ENCODE measurements at places on chromosomes 12 and 14.

DNA sequence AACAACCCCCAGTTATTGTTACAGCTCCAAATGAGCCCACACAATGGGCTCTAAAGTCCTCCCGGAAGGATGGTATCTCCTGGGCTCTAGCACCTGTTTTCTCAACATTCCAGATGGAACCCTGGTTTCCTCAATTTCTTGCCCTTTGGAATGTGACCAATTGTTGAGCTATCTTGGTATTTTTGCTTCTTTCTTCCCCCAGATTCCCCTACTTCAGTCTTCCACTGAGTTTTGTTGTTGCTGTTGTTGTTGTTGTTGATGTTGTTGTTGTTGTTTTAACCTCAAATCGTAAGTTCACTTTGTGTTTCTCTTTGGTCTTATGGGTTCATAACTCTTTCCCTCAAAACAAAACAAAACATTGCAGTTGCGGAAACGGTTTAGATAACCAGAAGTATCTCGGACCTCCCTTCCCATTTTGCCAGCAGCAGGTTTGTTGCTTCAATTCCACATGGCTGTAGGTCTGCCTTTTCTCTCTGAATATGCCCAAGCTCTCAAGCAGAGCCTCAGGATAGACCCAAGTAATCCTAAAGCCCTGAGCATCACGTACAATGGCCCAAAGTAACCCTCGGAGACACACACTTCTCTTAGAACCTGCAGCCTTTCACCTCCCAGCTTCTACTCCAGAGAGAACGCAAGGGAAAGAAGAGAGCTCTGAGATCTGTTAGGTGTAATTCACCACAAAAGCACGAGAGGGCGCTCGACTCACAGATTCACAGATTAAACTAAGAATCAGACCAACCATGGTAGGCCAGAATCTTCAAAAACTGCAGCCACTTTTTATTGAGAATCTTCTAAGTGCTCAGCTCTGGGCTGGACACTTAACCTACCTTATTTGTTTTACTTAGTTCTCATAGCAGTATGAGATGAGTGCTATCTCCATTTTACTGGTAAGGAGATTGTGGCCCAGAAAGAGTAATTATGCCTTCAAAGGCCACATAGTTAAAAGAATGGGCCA lies 1.0 kb upstream of the DDX23 start:
- peak; percentile 84 for DNase-seq

GRCh38 chr12:41189395-41190251 lies 1.5 kb downstream of the PDZRN4 start:
- no peak for DNase-seq

DNA sequence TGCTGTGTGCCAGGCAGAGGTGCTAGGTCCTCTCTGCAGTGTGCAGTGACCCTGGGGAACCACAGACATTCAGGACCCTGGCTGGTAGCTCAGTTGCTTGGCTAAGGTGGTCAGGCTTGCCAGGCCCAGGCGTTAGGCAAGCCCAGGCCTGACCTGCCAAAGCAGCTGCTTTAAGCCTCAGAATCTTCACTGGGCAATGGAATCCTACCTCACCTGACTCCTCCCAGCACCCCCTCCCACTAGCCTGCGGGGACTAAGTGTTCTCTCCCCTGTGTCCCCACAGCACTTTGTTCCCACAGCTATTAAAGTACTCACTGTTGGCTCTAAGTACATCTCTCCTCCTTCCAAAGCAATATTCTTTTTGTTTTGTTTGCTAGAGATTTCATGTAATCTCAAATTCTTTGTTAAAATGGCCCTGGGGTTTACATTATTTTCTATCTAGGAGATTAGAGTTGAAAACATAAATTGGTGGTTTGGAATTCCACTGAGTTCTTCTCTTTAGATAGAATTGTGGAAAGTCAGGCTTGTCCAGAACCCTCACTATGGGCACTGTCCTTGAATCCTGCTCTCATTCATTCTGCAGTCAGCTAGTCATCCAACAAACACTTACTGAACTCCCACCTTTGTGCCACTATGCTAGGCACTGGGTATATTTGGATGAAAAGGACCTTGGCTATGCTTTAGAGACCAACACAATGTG lies 44.4 kb downstream of the DGLUCY start:
- DNase-seq: no peak

- DNase-seq: no peak
These were observed 295.2 kb downstream of the SLC16A7 start for GRCh38 chr12:59890896-59891579.

DNA sequence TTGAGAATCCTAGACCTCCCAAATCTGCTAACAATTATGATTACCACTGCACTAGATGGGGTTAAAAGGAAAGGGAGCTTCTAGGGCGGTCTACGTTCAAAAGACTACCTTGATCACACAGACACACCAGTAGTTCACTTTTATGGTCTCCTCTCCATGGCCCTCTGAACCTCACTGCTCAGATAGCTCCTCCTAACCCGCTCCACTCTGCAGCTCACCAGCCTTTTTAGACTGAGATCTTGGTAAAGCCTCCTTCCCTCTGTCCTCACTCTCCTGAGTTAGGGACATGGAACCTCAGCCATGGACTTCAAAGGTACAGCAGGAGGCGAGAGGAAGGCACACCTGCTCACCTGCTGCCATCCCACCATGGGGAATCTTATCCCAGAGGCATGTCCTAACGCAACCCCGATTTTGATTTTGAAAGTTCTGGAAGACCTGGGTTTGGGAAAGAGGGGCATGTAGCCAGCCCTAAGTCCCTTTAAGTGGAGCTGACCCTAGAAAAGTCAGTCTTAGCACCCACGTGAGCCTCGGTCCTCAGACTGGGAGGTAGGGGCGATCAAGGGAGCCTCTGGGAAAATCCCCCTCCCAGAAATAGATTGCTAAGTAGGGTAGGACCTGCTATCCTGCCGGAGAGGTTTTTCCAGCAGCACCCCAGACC lies 1.3 kb downstream of the ZNF219 start:
- DNase-seq: no peak

- no peak for DNase-seq
These were observed 2.3 kb downstream of the ATXN7L3B start for GRCh38 chr12:74539765-74540526.

DNA sequence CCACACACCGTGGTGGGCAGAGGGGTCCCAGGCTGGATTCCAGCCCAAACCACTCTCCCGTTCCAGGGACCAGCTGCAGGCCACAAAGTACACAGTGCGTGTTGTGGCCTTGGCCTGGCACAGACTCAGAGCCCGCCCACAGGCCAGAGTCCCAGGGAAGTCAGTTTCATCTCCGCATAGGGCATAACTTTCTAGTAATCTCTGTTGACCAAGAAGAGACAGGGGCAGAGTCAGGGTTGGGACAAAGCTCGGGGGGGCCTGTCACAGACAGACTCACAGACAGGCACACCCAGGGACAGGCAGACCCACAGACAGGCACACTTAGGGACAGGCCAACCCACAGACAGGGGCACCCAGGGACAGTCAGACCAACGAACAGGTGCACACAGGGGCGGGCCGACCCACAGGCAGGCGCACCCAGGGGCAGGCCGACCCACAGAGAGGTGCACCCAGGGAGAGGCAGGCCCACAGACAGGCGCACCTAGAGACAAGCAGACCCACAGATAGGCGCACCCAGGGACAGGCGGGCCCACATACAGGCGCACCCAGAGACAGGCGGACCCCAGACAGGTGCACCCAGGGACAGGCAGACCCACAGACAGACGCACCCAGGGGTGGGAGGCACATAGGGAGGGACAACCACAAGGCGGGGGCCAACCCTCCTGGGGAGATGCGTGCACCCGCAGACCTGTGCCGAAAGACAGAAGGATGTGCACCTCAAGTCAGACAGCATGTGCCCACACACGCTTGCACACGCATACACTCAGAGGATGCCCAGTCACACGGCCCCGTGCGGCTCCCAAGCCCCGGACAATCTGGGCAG lies 323.3 kb upstream of the RTL1 start:
- DNase-seq: peak; percentile 58

DNA sequence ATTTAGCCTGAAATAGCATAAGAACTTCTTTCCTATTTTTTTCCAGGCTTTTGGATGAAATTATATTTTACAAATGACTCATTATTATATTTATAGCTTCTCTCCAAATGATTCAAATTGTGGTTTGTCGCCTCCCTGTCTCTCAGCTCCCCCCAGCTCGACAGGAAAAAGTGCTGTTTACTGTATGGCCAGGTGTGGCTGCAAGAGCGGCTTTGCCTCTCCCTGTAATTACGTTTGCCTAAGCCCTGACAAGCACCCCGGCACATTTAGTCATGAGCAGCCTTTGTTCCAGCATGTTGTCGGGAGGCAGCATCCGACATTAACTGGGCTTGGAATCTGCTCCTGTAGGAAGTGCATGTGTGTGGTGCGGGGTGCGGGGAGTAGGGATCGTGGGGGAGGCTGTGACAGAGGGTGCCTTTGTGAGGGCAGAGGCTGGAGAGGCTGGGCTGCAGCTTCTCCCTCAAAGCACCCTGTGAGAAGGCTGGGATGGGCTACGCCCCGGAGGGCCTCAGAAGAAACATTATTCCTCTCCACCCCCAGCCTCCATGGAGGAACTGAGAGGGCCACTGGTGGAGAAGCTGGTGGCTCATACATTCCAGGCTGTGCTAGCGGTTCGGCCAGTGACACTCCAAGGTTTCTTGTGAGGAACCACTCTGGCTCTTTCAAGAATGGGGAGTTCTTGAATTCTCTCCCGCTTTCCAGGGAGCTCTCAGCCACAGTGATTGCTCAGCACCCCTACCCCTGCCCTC lies 42.1 kb upstream of the CTDSP2 start:
- no peak for DNase-seq

- DNase-seq: no peak
These were observed 206.3 kb upstream of the NOS1 start for GRCh38 chr12:117567644-117568216.

- no peak for DNase-seq
These were observed 121.8 kb downstream of the TBC1D30 start for GRCh38 chr12:64946132-64946829.

- peak; percentile 92 for DNase-seq
These were observed 12.4 kb downstream of the FAM181A start for GRCh38 chr14:93939304-93940229.

DNA sequence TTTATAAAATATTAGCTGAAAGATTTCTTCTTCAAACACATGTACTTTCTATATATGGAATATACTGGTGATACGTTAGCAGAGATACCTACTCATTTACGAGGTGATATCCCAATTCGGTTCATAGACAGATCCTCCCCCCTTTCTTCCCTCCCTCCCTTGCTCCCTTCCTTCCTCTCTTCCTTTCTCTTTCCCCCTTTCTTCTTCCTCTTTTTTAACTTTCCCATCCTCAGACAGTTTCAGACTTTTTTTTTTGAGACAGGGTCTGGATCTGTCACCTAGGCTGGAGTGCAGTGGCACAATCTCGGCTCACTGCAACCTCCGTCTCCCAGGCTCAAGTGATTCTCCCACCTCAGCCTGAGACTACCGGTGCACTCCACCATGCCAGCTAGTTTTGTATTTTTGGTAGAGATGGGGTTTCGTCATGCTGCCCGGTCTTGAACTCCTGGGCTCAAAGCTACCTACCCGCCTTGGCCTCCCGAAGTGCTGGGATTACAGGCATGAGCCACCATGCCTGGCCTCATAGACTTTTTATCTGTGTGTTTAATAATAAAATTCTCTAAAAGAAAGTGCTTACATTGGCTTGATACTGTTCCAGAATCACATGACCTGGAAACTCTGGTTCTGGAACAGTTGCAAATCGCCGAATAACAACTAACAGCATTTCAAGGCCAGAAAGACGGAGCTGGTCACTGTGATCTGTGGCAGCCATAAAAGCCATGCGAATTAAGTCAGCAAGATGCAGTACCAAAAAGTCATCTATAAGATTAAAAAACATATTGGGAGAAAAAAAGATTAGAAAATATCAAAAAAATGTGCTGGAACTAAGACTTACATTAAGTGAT lies 99.2 kb downstream of the HEATR5A start:
- no peak for DNase-seq

DNA sequence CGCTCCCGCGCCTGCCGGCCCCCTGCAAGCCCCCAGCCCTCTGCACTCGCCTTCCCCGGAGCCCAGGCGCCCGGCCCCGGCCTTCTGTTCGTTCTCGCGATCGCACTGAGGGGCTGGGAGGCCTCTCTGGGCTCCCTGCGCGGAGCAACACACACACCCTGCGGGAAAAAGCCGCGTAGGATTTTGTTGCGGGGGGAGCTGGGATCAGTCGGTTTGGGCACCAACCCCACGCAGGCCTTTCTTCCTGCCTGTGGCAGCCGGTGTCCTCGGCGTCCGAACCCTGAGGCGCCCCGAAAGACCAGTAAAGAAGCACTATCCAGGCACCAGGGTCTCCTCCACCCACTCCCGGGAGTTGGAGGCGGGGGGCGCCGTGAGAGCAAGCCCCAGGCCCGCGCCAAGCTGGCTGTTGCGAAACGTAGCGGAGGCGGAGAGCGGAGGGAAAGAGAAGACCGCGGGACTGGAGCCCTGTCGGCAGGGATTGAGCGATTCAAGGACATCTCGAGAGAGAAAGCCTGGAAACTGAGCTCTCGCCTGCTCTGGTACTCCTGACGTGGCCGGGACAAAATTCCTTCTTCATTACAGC lies 1.9 kb upstream of the HOXC5 start:
- DNase-seq: no peak

DNA sequence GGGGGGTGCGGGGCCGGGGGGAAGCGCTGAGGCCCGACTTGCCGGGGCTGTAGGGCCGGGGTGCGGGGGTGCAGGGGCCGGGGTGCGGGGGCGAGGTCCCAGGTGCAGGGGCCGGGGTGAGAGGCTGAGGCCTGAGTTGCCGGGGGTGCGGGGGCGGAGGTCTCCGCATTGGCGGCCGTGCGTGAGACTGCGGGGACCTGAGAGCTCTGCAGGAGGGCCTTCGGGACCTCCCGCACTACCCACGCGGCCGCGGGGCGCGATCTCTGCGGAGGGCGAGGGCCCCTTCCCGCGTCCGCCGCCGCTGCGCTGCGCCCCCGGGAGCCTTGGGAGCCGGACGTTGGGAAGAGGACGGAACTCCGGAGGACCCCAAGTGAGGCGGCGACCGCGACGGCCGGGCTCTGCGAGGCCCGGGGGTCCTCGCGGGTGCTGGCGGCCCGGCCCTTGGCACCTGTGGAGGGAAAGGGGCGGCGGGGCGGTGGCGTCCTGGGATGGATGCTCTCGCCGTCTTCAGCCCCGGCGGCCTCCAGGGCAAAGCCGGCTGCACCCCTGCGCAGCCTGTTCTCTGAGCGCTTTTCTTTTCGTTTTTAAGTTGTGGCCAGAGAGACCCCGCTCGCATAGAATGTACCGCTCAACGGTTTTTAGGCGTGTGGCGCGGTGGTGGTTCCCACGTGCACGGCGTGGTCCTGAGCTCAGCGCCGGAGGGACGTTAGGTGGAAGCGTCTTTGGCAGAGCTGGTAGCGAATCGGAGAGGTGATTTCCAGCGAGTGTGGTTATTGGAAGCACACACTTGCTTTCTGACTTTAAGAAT lies 1.3 kb downstream of the PIWIL1 start:
- no peak for DNase-seq

GRCh38 chr12:118330421-118331018 lies 42.2 kb downstream of the TAOK3 start:
- DNase-seq: no peak

All from natural killer cell treated with Interleukin-12 subunit alpha and Interleukin-12 subunit beta and Interleukin-15 and Interleukin-18, amount 100 ng/mL, for 72 hours (primary cell).